ENCODE measurements at places on chromosomes 1 and 21.

GRCh38 chr21:42006765-42007164 is 3.4 kb downstream of the ZBTB21 start:
- peak; percentile 34 for DNase-seq

DNA sequence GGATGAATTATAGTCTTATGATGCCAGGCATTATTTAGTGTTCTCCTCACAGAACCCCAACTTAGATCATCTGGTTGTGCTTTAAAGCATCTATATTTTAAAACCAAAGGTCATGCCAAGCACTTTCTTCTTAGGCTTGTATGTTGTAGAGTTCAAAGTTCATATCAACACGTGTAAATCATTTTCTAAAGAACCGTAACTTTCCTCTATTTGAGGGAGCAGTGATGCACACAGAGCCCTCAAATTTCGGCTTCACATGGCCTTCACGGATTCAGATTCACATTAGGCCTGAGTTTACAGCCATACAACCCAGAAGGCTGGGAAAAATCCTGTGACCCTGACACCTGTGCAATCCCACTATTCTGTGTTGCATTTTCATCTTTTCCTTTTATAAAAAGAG is 52.1 kb upstream of the SEC16B start:
- no peak for DNase-seq

GRCh38 chr1:30920827-30921226 is 12.3 kb upstream of the SDC3 start:
- DNase-seq = peak; percentile 83

- DNase-seq = no peak
Measured at GRCh38 chr1:61332196-61332753, 249.9 kb downstream of the NFIA start.

GRCh38 chr1:173420330-173420806 is 56.8 kb upstream of the PRDX6 start:
- peak; percentile 88 for DNase-seq

- no peak for DNase-seq
Measured at GRCh38 chr1:45473302-45473701, 17.7 kb downstream of the TESK2 start.

GRCh38 chr1:55781003-55781402 is 565.8 kb upstream of the USP24 start:
- DNase-seq = no peak

DNA sequence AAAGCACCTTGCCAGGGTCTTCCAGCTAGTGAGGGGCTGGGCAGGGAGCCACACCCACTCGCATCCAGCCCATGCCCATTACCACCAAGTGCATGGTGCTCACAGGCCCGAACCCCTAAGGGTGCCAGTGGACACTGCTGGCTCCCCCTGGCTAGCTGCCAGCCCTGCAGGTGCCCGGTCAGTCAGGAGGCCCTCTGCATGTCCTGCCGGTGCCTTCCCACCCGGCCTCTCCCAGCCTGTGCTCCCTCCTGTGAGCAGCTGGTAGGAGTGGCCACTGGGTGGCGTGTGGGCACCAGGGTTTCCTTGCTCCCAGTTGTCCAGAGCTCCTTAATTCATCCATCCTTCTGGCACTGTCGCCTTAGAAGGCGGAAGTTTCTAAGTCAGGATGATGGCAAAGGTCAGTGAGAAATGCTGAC is 33.4 kb downstream of the QSOX1 start:
- peak; percentile 58 for DNase-seq

DNA sequence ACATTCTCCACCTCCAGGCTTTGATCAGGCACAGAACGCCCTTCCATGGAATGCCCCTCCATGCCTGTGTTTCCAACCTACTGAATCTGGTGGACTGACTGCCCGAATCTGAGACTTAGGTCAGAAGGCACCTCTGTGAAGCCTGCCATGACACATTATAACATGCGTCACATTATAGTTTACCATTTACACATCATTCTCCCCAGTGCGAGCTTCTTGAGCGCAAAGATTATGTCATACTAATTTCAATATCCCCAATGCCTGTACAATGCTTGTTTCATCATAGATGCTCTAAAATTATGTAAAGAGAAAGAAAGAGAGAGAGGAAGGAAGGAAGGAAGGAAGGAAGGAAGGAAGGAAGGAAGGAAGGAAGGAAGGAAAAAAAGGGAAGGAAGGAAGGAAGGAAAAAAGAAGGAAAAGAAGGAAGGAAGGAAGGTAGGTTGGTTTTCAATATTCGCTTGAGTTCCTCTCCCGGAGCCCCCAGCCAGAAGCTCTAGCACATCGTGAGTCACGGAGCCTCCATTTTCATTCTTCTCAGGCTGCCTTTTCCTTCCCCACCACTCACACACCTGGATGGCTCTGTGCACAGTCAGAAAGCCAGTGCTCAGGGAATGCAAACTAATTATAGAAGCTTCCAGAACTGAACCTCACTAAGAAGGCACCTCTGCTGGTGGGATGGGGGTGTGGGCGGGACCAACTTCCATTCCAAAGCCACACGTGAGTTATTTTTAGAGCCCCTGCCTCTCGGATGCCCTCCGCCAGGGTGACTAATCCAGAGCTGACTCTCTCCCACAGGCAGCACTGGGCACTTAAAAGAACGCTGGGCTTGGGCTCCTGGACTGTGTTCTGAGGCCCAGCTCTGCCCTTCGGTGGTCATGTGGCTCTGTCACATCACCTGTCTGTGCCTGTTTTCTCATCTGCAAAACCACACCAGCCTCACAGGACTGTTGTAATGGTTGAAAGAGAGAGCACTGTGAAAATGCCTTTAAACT is 27.4 kb downstream of the LAMB3 start:
- no peak for DNase-seq

- no peak for DNase-seq
Measured at GRCh38 chr21:37921091-37921490, 4.8 kb upstream of the KCNJ6 start.

- no peak for DNase-seq
Measured at GRCh38 chr1:167159782-167160181, 60.9 kb upstream of the POU2F1 start.

DNA sequence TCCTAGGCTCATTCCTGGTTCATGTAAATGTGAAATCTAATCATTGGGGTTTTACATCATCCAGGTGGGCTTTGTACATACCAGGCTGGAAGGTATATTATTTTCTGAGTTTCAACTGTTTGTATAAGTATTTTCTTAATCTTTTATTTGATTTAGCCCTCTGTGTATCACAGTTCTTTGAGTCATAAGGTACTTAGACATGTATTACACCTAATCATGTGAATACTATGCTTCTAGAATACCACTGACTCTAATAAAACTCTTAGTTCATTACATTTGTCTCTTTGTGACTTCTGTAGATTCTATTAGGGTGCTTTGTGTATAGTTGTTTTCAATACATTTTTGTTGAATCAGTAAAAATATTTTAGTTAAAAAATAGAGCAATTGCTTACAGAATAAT is 92.8 kb downstream of the ZFYVE9 start:
- no peak for DNase-seq

DNA sequence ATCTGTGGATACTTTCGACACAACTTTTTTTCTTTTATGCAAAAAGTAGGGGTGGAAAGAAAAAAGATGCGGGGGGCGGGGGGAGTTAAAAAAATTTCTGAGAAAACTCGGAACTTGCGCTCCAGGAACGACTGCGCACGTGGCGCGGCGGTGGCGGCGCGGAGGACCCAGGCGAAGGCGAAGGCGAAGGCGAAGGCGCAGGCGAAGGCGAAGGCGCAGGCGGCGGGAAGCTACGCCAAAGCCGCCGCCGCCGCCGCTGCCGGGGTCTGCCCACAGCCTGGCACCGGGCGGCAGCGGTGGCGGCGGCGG is 208 bp upstream of the BARHL2 start:
- no peak for DNase-seq

GRCh38 chr1:40919475-40920011 is 57.4 kb upstream of the CITED4 start:
- no peak for DNase-seq

DNA sequence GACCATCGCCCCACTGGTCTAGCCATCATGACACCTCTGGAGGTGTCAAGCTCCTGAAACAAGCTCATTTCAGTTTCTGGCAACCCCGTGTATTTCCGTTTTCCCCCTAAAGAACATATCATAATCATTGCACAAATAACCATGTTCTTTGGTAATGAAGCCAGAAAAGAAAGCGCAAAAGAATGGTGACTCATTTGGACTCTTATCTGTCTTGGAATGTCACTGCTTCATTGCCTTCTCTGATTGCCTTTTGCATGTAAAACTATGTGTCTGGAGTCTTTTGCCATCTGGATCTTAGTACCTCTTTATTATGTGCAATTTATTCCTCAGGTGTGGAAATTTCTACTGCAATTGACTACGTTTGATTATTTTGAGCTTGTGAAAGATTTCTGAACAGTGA is 110.5 kb downstream of the COLGALT2 start:
- DNase-seq = peak; percentile 27

GRCh38 chr21:44975720-44976555 is 36.1 kb downstream of the SLX9 start:
- no peak for DNase-seq

GRCh38 chr1:96579636-96580035 is 141.9 kb upstream of the PTBP2 start:
- DNase-seq = peak; percentile 29

DNA sequence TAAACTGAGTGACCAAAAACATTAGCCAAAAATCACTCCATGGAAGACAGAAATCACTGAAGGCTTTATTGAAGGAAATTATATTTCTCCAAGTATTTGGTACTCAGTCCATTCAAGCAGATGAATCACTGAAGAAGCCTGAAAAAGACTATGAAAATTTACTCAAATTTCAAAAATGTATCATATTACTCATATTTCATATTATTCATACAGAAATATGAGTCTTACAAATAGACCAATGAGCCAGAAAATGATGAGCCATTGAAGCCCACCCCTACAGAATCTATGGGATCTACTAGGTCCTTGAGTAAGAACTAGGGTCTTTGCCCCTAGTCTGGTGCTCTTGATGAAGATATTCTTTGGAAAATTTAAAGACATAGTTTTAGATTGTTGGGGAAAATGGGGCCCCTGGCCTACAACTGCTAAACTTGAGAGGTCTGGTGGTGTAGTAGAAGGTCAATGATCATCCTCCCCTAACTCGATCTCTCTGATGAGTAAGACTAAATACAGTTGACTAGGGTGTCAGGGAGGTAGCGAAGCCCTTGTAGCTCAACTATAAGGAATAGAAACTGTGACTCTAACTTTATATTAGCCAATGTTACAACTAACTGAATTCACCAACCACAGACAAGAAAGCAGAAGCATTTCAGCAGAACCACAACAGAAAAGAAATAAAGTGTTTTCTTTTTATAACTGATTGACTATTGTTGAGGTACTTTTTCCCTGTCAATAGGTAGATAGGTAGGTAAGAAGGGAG is 81.0 kb downstream of the NOTCH2 start:
- DNase-seq = no peak

- DNase-seq = no peak
Measured at GRCh38 chr1:7369866-7370265, 401.2 kb upstream of the VAMP3 start.

GRCh38 chr1:45272913-45273371 is 53.8 kb upstream of the HPDL start:
- DNase-seq = peak; percentile 88

GRCh38 chr1:180631194-180631765 is 542 bp upstream of the XPR1 start:
- no peak for DNase-seq

DNA sequence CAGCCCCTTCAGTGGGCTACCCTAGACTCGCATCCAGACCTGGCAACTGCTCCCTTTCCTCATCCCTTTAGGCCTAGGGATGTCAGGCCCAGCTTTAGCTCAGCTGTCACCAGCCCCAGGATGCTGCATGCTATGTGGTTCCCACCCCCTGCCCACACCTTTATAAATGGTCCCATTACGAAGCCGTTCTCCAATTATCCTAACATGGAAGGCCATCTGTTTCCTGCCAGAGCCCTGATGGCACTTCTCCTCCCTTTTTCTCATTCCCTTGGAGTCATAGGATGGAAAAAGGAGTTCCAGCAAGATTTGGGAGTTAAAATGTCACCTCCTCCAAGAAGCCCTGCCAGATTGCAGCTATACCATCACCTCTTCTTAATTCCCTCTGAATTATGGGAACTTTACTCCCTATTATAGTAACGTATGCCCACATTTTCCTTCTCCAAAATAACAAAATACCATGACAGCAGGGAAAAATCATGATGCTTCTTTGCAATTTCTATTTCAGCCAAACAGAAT is 205.0 kb upstream of the GRIK3 start:
- no peak for DNase-seq

DNA sequence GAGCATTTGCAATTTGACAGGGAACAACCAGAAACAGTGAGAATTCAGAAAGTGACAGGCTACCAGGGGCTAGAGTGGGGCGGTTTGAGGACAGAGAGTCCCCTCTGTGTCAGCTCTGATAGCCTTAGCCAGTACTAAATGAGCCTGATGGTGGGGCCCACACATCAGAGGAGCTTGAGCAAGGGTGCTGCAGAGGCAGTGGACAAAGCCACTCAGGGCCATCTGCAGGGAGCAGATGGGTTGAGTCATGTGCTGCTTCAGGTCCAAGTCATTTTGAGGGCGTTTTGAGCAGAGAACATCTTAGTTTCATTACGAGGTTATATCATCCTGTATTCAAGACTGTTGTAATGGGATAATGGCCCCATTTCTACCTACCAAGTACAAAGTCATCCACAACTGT is 7.7 kb downstream of the LRRC52 start:
- peak; percentile 9 for DNase-seq

- peak; percentile 66 for DNase-seq
Measured at GRCh38 chr1:198686069-198686728, 47.4 kb downstream of the PTPRC start.

- peak; percentile 8 for DNase-seq
Measured at GRCh38 chr1:36924282-36924811, 110.0 kb downstream of the GRIK3 start.

GRCh38 chr1:245277276-245277675 is 122.5 kb downstream of the KIF26B start:
- DNase-seq = no peak

- DNase-seq = peak; percentile 15
Measured at GRCh38 chr21:44299458-44300261, at the start of gene PFKL. Gene PFKL (plus strand): TSS chr21:44300053. CDS start chr21:44300106, 53 bp downstream.

GRCh38 chr1:223802032-223802431 is 43.7 kb downstream of the TP53BP2 start:
- DNase-seq = no peak

GRCh38 chr1:39047374-39048229 is 21.5 kb downstream of the NDUFS5 start:
- DNase-seq = peak; percentile 95

- DNase-seq = peak; percentile 4
Measured at GRCh38 chr1:57252597-57253294, 171.1 kb downstream of the DAB1 start.

DNA sequence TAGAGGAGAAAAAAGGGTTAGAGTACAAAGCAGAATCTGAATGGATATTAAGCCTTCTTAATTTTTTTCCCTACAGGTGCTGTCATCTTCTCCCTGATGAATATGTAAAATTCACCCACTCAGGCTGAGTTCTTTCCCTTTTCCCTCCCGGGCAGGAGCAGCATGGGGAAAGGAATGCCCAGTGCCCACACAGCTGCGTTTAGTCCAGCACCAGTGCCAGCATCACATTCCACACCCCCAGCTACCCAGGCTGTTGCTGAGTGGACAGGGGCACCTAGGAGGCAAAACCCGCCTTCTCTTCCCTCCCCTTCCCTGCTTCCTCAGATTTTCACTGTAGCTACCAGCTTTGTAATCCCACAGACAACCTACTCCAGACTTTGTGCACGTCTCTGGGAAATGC is 3.4 kb upstream of the CADM3 start:
- DNase-seq = no peak

All from fibroblast of mammary gland (primary cell).